ENCODE measurements at places on chromosomes 5 and 9. TPM values are rescaled to one million over a fixed set of nuclear protein-coding genes. Genes with fewer than 3 reads are reported as not detected.
A peak's percentile ranks its signal among the peaks of the same experiment; 100 is the strongest.

The PTGER4 gene
- 0.26 TPM for total RNA-seq

DNA sequence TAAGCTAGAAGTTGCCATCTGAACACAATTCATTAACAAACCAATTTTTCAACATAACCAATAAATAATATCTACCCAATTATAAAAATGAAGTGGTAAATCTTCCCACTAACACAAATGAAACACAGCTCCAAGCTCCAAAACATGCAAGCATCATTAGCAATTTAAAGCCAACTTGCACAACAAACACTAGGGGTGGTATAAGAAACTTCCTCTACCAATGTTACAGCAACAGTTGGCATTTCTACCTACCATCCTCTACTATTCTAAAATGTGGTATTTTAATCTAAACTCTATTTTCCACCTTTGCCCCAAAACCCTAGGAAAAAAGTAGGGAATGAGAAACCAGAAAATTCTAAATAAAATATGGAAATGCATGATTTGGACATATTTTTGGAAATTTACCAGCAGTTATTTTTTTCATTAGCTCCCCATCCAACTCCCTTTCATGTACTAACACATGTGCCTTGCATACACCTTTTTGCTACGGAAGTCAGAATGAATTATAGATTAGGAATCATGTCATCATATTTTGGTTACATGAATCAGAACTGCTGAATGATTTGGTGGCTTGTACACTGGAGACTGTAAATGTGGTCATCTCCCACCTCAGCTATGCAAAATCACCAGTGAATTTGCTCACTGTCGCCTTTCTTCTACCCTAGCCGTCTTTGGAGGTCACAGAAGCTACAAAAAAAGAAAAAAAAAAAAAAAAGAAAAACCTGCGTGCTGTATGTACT is 4.1 kb downstream of the NR6A1 start:
- DNase-seq: no peak

The DEPDC1B gene
- 6.4 TPM for total RNA-seq

DNA sequence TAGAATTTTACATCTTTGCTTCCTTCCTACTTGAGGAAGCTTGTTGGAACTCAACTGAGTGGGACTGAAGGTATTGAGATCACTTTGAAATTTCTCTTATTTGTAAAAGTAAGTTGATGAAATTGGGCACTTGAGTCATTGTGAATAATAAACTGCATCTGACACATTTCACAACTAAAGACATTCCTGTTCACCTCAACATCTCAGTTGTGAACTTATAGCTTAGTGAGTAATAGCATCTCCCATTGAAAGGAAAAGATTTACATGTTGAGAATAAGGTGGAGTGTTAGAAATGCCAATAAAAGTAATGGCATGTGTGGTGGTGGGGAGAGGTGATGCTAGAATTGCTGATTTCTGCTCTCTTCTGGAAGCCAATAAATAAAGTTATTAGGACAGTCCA is 145.0 kb downstream of the SLC24A2 start:
- no peak for DNase-seq

DNA sequence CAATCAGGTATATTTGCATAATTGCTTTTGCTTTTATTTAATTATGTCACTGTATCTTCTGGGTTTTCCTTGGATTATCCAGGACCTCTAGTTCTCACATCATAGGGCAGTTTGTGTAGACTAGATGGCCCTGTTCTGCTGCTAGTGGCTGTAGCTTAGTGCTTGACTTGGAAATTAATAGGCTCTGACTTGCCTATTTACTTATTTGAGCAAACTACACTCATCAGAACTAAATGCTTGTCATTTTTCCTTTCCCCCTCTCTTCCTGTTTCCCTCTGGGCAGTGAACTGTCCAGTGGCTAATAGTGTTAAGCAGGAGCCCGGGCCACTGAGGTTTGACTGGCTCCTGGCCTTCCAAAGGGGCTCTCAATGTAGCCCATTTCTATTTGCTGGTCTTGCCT is 135.7 kb downstream of the MAN2A1 start:
- no peak for DNase-seq

DNA sequence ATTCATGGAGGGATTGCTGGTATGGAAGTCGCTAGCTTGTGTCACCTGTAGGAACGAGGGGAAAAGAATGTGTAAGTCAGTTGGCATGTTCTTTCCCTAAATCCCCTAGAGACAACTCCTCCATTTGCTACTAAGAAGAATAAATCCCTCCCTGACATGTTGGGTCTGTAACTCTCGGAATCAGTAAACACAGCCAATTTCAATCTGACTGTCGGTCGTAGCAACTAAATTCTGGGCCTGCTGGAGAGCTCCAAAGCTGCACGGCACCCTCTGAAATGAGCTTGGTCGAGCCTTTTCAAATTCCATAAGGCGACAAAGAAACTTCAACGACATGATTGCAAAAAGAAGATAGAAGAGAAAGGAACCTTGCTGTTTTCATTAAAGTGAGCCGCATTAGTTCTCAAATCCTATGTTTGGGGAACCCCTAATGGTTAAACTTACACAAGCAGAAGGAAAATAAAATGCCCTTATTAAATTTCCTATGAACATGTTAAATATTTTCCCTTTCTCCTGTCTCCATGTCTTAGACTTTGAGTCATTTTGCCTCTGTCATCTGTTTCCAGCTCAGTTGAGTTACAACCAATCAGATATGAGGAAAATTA is 735.8 kb upstream of the WWC1 start:
- no peak for DNase-seq

DNA sequence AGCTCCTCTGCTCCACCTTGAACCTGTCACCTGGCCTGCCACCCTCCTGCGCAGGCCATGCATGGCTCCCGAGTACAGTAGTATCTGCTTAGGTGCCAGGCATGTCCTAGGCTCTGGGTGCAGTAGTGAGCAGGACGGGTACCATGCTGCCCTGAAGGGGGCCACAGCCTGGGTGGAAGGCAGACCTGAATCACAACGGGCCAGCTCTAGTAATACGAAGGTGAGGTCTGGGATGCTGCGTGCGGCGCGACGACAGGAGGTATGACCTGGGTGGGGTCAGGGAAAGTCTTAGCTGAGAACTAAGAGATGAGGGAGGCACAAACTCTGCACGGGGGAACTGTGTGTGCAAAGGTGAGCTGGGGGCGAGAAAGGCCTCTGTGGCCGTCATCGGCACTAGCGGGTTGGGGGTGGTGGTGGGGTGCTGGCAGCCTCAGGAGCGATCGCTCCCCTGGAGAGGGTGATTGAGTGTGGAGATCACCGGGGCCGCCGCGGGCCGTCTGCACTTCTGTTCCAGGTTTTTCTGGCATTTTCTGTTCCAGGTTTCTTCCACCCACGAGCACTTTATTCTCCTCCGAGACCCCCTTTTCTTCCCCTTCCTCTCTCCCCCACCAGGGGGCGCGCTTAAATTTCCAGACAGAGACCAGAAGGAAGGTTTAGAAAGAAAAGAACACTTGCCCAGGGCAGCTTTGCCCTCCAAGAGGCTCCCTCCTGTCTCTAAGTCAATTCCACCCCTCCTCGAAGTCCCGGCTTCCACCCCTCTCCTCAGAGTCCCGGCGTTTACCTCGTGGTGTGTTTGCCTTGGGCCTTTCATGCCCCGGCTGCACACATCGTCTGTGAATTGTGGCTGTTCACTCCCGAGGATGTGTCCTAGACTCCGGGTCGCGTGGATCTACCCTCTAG is 15.1 kb downstream of the PDLIM4 start:
- DNase-seq: peak; percentile 85

DNA sequence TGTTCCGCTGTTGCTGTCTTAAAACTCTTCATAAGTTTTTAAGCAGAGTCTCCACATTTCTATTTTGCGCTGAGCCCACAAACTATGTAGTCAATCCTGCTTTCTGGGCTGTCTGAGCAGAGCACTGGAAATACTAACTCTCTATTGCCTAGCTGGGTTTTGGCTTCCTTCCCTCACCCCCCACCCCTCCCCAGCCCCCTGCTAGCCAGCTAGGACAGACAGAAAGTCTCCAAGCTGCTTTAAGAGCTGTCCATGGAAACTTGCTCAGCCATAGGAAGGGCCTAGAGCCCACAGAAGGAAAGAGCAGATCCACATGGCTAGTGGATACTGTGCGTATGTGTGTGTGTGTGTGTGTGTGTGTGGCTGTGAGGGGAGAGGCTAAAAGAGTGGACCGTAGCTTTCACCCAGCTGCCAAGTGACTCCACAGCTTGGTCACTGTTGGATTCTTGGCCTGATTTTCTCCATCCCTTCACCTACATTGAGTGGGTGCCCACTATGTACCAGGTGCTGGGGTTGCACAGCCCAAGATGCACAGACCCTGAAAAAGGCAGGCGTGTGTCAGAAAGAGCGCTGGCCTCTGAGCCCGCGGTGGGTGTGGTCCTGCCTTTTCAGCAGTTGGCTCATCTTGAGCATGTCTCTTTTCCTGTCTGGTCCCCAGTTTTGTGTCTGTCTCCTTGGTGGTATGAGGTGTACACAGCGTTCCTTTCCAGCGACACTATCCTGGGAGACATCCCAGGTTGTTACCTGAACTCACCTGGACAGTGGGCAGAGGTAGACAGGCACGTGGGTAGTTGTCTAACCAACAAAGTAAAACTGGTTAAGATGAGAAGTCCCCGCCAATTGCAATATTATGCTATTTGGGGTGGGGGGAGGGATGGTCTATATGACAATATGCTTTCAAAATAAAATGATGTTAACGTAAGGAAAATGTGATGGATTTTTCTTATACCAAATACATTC is 5.4 kb upstream of the NKX2-5 start:
- no peak for DNase-seq

DNA sequence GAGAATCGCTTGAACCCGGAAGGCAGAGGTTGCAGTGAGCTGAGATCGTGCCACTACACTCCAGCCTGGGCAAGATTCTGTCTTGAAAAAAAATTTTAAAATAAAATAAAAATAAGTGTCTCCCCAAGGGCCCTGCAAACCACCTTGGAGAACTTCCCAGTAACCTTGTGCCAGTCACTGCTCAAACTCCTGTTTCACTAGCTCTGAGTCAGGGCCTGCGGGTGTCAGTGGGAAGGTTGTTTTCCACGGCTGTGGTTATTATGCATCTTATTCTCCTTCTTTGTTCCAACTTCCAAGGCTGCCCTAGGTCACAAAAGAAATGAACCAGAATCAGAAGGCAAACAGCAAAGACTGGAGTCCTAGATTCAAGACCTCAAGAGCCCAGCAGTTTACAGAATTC is 246.7 kb downstream of the ADAMTSL1 start:
- DNase-seq: no peak

DNA sequence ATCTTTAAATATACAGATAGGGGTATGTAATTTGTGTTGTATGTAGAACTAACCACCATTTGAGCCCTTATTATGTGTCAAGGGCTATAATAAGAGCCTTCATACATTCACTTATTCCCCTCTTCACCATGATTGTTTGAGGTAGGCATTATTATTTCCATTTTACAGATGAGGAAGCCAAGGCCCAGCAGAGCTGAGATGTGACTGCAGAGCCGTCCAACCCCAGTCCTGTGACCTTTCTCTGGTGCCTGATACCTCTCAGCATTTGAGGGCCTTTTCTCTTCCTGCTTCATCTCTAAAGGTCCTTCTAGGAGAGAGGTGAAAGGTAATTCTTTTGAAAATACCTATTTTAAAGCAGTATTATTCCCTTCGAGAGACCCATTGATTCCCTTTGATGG is 37.3 kb downstream of the PIP5K1B start:
- no peak for DNase-seq

GRCh38 chr5:2430606-2431005 is 320.9 kb downstream of the IRX2 start:
- DNase-seq: no peak

The ZNF879 gene
- total RNA-seq: 5.9 TPM

DNA sequence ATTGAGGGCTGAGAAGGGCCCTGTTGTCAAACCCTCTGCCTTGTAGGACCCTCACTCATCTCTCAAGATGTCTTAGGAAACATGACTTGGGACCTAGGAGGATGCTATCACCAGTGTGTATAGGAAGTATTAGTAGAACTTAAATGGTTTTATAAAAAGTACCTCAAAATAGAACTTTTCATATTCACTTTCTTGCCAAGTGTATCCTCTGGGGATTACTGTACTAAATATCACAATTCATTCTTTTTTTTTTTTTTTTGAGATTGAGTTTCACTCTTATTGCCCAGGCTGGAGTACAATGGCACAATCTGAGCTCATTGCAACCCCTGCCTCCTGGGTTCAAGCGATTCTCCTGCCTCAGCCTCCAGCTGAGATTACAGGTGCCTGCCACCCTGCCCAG is 56.2 kb downstream of the ARHGEF28 start:
- no peak for DNase-seq

DNA sequence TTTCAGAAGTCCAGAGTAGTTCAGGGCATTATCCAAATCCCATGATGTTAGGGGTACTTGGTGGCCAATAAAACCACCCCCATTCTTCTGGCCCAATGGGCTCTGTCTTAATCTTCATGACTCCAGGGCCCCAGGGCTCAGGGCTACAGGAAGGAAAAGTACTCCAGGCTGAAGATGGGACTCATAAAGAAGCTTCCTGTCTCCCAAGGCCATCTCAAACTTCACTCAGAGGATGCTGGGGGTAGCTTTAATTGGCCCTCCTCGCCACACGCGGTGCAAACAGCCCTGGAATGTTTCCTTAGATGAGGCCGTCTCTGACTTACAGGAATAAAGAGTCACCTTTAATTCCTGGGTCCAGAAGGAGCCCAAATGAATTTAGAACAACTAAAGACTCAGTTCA is 52.3 kb downstream of the BOD1 start:
- DNase-seq: no peak

The OR1L6 gene
- total RNA-seq: not detected

The ELAVL2 gene
- 10.3 TPM for total RNA-seq

DNA sequence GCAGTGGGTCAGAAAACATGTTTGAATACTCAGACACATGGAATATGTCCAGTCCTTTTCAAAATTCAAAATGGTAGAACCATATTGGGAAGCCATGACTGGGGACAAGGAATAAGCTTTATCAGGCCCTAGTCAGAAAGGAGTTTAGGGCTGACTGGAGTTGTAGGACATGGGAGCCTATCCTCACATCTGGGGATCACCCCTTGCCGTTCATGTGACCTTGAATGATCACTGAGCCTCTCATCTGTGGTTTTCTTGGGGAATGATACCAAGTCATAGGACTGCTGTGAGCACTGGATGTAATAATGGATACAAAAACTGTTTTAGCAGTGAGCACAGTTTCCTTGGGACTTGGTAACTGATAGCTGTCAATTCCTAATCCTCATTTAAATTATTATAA is 84.7 kb downstream of the IQGAP2 start:
- DNase-seq: no peak

- DNase-seq: no peak
These were observed 9.0 kb downstream of the UBE2B start for GRCh38 chr5:134380346-134380745.

DNA sequence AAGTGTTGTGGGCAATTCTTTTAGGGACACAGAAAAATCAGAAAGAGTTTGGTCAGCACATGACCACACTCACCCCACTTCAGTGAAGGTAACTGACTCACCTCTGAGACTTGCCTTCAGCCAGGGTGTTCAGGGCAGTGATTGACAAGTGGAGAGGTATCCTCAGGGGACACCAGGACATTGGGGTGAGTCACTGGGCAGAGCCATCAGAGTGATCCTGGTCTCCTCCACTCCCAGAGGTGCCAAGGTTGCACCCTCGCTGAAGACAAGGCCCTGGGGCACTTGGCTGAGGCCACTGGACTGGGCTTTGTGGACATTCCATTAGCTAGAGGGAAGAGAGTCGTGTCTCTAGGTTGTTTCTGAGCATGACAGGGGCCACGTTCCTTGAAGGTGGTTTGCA is 113.4 kb downstream of the GADD45G start:
- no peak for DNase-seq

All from endothelial cell (in vitro differentiated cells).